ENCODE measurements at places on chromosomes 2 and 18.

DNA sequence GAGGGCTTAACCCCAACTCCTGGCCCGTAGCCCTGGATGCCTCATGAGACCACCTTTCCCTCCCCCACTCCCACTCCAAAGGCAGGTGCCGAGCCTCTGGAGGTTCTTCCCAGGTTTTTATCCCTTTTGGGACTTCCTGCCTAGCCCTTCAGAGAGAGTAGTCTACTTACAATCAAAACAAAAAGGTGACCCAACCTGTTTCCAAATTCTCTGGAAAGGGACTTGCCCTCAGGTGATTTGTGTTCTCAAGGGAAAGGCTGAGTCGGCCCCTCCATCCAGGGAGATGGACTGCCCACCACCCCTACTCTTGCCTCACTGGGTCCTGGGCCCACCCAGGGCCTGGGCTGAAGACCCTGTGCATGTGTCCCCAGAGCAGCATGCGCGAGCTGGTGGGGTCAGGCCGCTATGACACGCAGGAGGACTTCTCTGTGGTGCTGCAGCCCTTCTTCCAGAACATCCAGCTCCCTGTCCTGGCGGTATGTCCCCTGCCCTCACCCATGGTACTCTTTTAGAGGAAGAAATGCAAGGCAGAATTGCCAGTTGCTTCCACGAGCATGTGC lies 108.5 kb downstream of the PLB1 start:
- DNase-seq, result no peak

DNA sequence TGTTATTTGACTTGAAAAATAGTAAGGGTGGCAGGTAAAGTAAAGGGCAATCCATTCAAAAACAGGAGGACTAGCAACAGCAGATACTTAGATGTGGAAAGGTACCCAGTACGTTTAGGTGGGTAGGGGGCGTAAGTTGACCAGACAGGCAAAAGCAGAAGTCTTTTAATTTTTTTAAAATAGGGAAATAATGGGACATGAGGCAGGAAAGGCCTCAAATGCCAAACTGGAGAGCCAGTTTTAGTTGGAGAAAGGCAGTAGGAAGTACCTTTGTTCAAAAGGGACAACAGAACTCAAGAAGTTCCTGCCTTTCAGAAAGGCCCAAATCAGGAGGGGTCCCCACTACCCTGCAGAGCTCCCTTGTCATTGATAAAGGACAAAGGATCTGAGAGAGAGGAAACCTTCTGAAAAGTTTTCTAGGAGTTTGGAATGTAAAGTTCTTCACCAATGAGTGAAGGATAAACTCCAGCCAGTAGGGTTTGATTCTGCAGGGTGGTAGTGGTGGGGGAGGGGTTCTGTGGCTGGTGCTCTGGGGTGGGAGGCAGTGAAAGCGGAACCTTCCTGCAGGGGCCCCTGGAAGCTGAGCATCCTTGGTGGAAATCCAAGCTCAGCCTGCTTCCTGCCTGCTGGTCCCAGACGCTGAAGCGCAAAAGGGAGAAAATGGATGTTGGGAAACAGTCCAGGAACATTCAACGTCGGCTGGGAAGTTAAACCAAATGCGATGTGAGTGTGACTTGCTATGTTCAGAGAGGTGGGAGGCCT lies 40.1 kb downstream of the TMEM17 start:
- no peak for DNase-seq

DNA sequence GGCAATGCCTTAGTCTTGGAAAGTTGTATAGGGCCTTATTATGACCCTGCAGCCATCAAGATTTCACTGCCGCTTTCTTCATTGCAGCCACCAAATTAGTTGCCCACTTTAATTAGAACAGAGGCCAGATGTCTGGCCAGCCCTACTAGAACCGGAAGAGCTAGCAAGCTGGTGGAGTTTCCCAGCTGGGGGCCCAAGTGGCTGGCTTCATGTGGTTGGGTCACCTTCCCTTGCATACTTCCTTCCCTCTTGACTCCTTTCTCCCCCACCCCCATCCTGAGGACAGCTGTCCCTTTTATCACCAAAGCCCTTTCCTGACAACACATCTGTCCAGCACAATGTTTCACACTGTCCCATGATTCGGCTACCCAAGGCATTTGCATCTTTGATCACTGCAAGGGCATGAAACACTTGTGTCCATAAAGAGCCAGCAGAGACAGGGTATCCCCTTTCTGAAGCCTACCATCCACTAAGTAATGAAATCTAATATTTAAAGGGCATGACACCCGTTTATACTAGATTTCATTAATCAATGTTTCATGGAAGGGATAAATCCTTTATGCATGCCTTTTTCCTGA lies 187.2 kb downstream of the BCL11A start:
- DNase-seq, result no peak

GRCh38 chr2:212991120-212991519 lies 160.3 kb downstream of the IKZF2 start:
- DNase-seq, result no peak

DNA sequence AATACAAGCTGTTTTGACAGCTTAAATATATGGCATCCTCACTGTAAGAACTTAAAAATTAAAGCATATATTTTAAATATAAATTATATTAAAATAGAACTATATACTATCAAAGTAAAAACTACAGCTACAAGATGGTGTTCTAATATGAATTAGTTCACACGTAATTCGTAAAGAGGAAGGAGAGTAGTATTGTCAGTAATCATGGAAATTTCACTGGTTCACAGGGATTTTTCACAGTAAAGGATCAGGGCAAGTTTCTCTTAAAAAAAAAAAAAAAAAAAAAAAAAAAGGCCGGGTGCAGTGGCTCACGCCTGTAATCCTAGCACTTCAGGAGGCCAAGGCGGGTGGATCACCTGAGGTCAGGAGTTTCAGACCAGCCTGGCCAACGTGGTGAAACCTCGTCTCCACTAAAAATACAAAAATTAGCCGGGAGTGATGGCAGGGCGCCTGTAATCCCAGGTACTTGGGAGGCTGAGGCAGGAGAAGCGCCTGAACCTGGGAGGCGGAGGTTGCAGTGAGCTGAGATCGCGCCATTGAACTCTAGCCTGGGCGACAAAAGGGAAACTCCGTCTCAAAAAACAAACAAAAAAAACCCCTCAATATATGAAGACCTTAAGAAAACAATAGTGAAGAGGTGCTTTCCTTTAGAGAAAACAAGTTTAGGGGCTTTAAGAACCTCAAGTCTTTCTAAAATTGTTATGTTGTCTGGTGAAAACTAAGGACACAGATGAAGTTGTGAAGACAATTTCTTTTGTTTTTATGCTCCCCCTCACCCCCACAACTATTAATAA lies 32.5 kb downstream of the PNO1 start:
- no peak for DNase-seq

DNA sequence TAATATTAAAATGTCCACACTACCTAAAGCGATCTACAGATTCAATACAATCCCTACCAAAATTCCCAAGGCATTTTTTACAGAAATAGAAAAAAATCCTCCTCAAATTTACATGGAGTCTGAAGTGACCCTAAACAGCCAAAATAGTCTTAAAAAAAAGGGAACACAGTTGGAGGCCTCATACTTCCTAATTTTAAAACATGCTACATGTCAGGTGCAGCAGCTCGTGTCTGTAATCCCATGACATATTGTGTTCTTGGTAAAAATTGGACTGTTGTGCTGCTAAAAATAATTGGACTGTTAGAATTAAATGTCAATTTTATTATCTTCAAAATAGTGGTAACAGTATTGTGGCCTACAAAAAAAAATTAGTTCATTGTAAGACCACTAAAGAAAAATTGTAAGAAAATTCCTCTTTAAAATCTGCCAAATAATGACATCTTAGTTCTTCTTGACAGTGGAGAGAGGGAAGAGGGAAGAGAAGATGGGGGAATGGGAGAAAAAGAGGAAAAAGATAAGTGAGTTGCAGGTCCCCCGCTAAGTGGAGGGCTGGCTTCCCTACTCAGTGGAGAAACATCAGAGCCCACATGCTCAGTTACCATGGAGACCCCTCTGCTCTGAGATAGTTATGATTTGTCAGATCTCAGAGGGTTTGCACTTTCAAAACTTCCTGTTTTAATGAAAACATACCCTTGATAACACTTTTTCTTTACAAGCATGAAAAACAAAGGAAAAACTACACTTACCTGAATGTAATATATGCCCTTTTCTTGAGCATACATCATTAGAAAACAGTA lies 46.5 kb downstream of the UNC50 start:
- DNase-seq, result no peak

DNA sequence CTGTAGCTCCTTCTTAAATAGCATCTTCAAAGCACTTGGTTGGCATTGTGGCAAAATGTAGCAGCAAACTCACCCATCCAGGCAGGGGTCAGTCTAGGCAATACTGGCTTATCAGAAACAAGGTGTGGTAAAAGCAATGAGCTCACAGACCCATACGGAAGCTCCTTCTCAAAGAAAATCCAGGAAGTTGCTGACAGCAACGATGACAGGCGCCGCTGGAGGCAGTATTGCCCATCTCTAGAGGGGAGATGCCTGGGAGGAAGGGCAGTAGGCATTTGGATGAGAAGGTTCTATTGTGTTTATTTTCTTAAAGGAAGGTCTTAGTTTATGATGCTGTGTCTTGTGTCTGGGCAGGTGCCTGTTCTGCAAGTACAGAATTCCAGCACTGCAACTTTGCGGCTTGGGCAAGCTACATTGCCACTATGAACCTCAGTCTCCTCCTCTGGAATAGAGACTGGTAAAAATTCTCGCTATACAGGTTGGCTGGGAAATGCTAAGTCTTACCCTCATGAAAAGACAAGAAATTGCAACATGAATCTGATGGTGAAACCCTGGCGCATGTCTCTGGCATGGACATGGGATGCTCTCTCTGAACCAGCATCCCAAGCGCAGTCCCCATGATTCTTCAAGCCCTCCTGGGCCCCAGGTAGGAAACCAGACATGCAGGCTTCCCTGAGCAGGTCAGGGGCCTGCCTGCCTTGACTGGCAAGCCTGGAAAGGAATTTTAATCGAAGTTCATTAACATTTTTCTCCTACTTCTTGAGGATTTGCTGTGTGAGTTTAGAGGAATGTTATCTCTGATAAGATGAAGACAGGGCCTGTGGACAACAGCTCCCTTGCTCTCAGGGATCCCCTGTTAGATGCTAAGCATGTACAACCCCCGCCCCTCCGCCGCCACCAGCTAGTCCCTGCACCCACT lies 156.0 kb downstream of the TFCP2L1 start:
- DNase-seq, result no peak

DNA sequence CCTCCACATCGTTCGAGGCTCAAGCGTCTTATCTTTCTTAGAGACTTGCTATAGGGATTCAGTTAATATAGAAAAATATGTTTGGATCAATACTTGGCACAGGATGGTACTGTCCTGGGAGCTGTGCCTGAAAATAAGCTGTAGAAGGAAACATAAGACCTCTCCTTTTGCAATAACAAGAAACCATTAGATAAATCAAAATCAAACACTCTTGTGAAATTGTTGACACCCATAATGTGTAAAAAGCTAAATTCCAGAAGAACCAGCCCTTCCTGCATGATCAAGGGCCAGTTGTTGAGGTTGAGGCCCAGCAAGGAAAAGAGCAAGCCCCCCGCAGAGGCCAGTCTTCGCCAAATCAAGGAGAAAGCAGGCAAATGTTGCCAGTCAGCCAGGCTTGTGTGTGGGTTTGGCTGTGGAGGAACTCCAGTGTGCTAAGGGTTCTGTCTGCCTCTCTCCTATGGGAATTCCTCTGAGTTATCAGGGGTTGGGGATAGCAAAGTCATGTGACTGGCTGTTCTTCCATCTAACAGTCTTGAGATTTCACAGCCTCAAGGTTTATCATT lies 185.7 kb downstream of the ACKR3 start:
- DNase-seq, result no peak

- no peak for DNase-seq
Observed at GRCh38 chr18:64993695-64994094, 757.1 kb upstream of the CDH7 start.

DNA sequence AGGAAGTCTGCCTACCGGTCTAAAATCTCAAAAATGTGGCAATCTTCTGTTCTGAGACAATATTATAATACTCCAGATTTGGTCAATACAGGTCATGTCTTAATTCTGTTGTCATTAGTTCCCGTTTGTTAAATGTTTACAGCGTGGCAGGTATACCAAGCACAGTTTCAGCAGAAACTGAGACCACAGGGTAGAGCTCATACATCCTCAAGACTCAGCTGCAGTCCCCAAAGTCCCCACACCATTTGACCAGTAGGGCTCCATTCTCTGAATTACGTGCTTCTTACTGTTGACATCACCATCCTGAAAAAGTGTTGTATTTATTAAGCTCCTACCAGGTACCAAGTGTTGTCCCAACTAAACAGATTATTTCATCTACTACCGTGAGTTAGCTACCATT lies 157.1 kb downstream of the MC4R start:
- no peak for DNase-seq

- DNase-seq, result no peak
Observed at GRCh38 chr2:169736902-169737301, 3.3 kb downstream of the KLHL23 start.

GRCh38 chr2:19228181-19228593 lies 130.2 kb downstream of the OSR1 start:
- no peak for DNase-seq

- no peak for DNase-seq
Observed at GRCh38 chr18:46732801-46733200, 24.1 kb downstream of the ST8SIA5 start.

DNA sequence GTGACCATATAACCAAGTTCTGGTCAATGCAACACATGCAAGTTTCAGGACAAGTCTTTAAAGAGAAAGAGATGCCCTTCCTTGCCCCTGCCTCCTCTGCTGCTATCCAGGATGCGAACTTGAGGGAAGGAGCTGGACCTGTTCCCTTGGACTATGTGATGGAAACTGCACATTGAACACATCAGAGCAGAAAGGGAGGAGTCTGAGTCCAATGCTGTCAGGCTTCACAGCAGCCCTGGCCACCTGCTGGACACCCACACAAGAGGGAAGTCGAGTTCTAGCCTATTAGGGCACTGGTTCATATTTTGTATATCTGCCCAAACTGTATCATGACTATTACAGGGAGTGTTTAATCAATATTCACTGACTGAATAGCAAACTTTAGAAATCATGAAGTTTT lies 38.3 kb upstream of the TEX51 start:
- DNase-seq, result no peak

DNA sequence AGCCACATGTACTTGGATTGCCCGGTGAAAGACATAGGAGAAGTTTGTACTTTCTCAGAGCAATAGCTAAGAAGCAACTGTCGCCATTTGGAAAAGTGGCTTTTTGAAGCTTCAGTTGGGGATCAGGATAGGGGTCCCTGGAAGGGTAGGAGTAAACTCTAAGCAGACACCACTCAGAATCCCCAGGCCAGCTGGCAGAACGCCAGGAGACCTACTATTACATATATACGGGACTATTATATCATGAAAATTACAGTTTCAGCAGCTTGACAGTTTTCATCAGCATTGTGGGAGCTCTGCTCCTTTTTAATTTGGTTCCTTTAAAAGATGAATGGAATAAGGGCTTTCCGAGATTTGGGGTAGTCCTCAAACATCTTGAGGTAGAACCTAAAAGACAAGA lies 54.9 kb downstream of the SRD5A2 start:
- DNase-seq, result no peak

DNA sequence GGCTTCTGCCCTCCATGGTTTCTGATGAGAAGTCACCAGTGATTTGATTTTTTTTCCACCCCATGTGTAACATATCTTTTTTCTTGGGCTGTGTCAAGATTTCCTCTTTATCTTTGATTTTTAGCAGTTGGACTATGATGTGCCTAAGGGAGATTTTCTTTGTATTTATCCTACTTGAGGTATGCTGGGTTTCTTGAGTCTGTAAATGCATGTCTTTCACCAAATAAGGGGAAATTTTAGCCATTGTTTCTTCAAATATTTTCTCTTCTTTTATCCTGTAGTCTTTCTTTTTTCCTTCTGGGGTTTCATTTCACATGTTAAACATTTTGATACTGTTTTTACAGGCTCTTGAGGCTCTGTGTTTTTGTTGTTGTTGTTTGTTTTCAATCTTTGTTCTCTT lies 33.7 kb upstream of the PLB1 start:
- no peak for DNase-seq

Measured in activated CD4-positive, alpha-beta T cell treated with anti-CD3 and anti-CD28 coated beads, Interleukin-2, Interleukin-4, amounts not matched to agents 100 ng/mL and 50 ng/mL, durations not matched to agents 16 hours and 8 hours (primary cell).